ENCODE measurements at places on chromosomes 5 and 9.

GRCh38 chr9:90287567-90288274, 354.9 kb downstream of the DIRAS2 start:
- DNase-seq: no peak

GRCh38 chr9:88403340-88403739, 15.1 kb downstream of the SPIN1 start:
- no peak for DNase-seq

DNA sequence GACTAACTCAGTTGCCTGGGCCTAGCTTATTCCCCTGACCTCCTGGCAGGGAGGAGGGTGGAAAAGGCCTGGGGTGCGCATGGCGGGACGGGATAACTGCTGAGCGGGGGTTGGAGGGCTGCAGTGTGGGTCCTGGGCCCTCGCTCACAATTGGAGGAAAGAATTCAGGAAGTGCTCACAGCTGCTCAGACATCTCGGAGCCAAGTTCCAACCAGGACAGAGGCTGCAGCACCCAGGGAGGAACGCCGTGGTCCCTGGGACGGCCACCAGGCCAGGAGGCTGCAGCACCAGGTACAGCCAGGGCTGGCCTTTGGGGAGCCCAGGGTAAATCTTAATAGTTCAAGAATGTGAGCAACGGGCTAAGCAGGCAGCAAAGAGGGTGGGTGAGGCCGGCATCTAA, at the start of gene SPAAR:
Gene SPAAR, plus strand, starts transcription at position 217 of the 400 bp plus-strand sequence. CDS start 974 bp downstream, outside the sequence.
- DNase-seq: no peak

DNA sequence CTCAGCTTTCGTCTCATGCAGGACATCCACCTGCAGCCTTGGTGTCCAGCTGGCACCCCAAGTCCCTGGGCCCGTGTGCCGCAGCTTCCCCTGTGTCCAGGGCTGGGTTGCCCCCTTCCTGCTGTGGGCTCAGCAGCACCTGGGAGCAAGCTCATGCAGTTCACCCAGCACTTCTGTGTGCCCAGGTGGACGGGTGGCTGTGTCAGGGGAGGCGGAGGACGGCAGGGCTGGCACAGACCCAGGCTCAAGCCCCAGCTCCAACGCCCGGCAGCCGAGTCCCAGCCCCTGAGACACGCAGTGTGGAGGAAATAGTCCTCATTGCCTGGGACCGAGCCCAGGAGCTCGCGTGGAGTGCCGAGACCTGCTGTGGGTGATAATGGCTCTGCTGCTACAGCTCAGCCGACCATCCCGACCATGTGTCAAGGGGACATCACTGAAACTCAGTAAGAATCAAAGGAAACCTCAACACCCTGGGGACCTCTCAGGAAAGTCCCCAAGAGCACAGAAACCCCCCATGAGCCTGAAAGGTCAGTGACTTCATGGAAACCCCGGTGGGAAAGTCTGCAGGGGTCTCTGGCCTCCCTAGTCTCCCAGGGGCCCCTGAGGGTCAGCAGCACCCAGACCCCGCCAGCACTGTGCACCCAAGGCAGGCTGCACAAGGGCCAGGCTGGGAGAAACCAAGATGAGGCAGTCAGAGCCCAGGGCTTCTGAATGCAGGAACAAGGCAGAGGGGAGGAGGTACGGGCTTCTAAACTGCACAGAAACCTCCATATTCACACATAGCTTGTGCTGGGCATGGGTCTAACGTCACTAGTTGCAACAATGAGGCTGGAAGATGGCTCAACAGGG, 38.8 kb downstream of the LPCAT1 start:
- no peak for DNase-seq

DNA sequence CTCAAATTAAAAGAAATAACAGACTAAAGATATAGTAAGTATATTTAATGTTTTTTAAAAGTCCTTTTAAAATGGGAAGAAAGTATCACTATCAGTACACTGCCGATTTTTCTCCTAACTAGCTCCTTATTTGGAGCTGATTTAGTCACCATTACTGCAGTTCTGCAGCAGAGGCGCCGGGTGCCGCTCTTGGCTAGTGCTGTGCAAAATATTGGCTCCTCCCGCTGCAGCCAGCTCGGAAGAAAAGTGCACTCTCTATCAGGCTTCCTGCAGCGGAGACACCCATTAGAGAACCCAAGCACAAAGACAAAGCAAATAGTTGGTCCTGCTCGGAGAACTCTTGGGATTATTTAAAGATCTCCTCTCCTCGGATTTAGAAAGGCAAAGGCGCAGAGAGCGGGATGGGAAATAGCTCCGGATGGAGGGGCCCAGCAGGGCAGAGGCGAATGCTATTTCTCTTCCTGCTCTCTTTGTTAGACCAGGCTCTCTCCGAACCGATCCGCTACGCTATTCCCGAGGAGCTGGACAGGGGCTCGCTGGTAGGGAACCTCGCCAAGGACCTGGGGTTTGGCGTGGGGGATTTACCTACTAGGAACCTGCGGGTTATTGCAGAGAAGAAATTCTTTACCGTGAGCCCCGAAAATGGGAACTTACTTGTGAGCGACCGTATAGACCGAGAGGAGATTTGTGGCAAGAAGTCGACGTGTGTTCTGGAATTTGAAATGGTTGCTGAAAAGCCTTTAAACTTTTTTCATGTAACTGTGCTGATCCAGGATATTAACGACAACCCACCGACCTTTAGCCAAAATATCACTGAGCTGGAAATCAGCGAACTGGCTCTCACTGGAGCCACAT, at the start of gene PCDHGB3:
Gene PCDHGB3, plus strand, starts transcription at position 249 of the 855 bp plus-strand sequence. Its CDS starts 153 bp downstream, at position 402.
- no peak for DNase-seq

All from LHCN-M2 (cell line).